ENCODE measurements at places on chromosomes 4 and X. TPM values are rescaled to one million over a fixed set of nuclear protein-coding genes. Genes with fewer than 3 reads are reported as not detected.

- no peak overlapping the region for H3K27ac ChIP-seq
- H3K36me3 ChIP-seq = no peaks in the 10 kb centered on the region
- H3K4me1 ChIP-seq = no peaks in the 10 kb centered on the region
- no peak overlapping the region for H3K4me3 ChIP-seq
Observed at GRCh38 chrX:110699109-110699508, 96.5 kb downstream of the CHRDL1 start.

DNA sequence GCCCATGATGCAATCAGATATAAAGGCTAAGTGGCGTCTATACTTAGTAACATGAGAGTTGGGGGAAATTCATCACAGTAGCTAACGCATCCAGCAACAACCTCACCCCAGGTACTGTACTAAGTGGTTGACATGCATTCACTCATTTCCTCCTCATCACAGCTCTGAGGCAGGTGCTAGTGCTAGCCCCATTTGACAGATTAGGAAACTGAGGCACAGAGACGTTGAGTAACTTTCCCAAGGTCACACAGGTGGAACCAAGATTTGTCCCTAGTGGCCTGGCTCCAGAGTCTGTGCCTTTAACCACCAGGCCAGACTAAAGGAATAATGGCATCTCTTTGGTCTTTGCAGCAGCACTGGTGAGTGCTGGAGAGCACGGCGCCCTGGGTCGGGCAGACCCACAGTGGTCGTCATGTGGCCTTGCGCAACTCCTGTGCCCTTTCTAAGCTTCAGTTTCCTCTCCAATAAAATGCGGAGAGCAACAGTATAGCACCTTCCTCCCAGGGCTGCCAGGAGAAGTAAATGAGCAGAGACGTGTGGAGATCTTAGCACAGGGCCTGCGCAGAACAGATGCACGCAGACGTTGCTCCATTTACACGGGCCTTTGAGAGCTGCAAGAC, 186.4 kb downstream of the BCOR start:
- DNase-seq = no peak
- H3K36me3 ChIP-seq = no peaks in the 10 kb centered on the region
- H3K4me3 ChIP-seq = no peak overlapping the region
- H3K27ac ChIP-seq = no peak overlapping the region
- H3K27me3 ChIP-seq = no peaks in the 10 kb centered on the region

DNA sequence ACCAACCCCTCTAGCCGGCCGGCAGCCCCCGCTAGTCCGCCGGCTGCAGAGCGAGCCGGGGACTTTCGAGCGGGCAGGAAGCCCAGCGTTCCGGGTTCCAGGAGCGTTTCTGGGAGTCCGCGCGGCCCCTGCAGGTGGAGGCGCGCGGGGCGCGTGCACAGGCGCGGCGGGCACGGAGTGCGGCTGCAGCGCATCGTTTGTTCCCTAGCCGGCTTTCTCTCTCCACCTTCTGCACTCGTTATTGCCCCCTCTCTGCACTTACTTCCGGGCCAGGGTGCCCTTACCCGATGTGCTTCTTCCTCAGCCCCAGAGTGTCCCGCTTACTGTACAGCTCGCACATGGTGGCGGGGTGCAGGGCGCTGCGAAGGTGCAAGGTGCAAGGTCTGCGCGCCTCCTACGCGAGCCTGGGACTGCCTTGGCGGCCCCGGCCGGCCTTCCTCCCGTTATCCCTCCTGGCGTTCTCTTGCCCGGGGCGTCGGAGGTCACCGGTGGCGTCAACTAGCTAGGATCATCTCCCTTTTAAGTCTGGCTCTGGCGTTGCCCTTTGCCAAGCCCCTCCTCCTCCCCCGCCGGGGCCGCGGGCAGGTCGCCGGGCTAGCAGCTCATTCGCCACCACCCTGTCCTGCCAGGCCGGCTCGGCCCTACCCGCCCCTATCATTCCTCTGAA, at the start of gene ETNPPL:
Gene ETNPPL (minus strand): TSS at position 495 of the 667 bp plus-strand sequence. CDS start 155 bp downstream, at position 340.
- H3K4me3 ChIP-seq = peak within 1 kb of the TSS; percentile 40
- H3K4me1 ChIP-seq = peaks cover 3% of the 10 kb centered on the region
- no peaks in the 10 kb centered on the region for H3K36me3 ChIP-seq
- peak; percentile 0 for DNase-seq
- H3K27ac ChIP-seq = no peak within 1 kb of the TSS
- peaks cover 15% of the 10 kb centered on the region for H3K27me3 ChIP-seq

- H3K4me3 ChIP-seq = peak overlapping the region; percentile 12
Observed at GRCh38 chr4:89640620-89641366, 196.2 kb downstream of the SNCA start.

DNA sequence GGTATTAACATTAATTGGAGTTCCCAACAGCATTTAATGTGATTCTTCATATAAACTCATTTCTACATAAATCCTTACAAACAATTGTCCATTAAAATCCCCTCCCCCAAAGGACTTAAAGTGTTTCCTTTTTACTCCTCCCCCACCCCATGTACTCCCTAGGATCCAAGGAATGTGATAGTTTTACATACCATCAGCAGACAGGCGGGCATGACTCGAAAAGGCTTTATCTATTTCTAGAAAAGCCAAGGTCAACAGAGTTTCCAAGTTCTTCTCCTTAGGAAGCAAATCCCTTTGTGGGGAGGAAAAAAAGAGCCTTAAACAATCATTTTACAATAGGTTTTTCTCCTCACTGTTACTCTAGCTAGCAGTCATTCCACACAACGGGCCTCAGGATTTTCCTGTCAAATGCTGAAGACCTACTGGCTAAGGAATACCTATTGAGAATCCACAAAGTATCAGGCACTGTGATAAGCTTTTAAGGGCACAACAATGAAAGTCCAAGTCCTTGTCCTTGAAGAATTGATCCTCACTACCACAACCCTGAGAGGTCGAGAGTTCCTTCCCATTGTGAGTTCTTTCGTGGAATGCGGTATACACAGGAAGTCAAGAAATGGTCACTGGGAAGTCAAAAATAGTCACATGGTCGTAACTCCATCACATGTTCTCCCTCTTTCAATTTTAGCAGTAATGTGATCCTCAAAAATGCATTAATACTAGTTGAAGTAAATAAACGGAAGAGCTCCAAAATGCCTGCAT, 7.2 kb downstream of the PPM1K start:
- no peaks in the 10 kb centered on the region for H3K36me3 ChIP-seq
- H3K4me3 ChIP-seq = no peak overlapping the region
- no peaks in the 10 kb centered on the region for H3K27me3 ChIP-seq
- no peak for DNase-seq

DNA sequence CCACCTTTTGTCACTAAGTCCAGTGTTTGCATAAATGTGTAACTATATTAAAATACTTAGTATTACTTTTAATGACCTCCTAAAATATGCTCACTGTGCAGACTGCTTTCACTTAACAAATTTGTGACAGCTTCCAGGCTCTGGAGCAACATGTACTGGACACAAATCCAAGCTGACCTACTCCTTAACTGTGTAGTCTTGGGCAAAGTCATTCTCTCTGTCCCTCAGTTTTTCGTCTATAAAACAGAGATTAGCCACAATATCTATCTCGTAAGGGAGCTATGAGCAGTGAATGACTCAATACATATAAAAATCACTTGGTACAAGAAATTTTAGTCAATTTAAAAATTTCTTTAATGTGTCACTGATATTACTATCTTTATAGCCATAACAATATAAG, 20.4 kb upstream of the RAB40A start:
- DNase-seq = no peak
- H3K4me1 ChIP-seq = no peaks in the 10 kb centered on the region
- H3K27ac ChIP-seq = no peak overlapping the region
- H3K27me3 ChIP-seq = no peaks in the 10 kb centered on the region
- no peak overlapping the region for H3K4me3 ChIP-seq
- H3K36me3 ChIP-seq = no peaks in the 10 kb centered on the region

DNA sequence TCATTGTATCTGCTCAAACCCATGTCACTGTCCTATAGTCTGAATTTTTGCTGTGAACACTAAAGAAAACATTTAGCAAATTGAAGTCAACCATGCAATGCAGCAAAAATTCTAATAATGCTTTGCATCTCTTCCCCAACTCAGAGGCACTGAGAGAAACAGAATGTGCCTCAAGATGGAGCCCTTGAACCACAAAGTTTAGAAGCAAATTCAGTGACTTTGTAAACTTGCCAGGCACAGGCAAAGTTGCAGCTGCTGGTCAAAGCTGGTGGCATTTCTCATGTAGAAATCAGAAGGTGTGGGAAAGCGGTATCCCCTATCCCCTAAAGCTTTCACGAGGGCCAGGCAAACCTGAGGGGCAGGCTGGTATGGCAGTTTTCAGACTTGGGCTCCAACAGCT, 121.7 kb upstream of the DIPK2B start:
- H3K36me3 ChIP-seq = no peaks in the 10 kb centered on the region
- H3K4me1 ChIP-seq = peaks cover 4% of the 10 kb centered on the region
- peak overlapping the region; percentile 37 for H3K27ac ChIP-seq
- no peaks in the 10 kb centered on the region for H3K27me3 ChIP-seq
- H3K4me3 ChIP-seq = no peak overlapping the region
- DNase-seq = peak; percentile 87

DNA sequence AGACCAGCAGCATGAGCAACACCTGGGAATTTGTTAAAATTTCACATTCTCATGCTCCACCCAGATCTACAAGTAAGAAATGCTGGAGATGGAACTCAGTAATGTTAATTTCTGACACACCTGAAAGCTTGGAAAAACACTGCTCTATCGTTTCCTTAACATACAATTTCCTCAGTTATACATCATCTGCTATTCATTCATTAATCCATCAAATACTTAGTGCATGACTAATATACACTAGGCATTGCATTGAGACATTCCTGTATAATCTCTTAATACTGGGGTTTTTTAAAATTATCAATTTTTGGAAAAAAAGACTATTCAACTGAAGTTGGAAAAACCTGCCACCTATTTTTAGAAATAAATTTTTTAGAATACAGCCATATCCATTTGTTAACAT, 106.1 kb downstream of the CHM start:
- no peaks in the 10 kb centered on the region for H3K4me1 ChIP-seq
- no peaks in the 10 kb centered on the region for H3K36me3 ChIP-seq
- no peaks in the 10 kb centered on the region for H3K27me3 ChIP-seq
- no peak overlapping the region for H3K27ac ChIP-seq
- DNase-seq = no peak

- no peaks in the 10 kb centered on the region for H3K4me1 ChIP-seq
- H3K36me3 ChIP-seq = no peaks in the 10 kb centered on the region
- peak; percentile 81 for DNase-seq
Observed at GRCh38 chrX:20461576-20461975, 194.9 kb upstream of the RPS6KA3 start.

DNA sequence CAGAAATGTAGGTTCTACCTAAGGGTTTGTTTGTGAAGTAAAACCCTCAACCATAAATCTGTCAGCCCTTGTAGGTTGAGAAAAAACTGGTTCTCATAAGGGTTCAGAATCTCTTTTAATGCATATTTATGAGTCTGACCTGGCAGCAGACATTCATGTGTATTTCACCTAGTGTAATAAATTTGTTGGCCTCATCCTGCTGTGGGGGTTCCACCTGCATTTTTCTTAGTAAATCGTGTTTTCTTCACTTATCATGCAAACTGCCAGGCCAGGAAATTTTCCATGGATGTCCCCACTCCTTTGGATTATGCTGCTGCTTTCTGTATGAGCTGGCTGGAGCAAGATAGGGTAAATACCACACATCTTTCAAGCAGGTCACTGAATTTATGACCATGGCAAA, 42.4 kb downstream of the KLHL13 start:
- H3K4me1 ChIP-seq = no peaks in the 10 kb centered on the region
- H3K36me3 ChIP-seq = no peaks in the 10 kb centered on the region
- H3K4me3 ChIP-seq = no peak overlapping the region
- no peak overlapping the region for H3K27ac ChIP-seq
- H3K27me3 ChIP-seq = no peaks in the 10 kb centered on the region
- DNase-seq = no peak

DNA sequence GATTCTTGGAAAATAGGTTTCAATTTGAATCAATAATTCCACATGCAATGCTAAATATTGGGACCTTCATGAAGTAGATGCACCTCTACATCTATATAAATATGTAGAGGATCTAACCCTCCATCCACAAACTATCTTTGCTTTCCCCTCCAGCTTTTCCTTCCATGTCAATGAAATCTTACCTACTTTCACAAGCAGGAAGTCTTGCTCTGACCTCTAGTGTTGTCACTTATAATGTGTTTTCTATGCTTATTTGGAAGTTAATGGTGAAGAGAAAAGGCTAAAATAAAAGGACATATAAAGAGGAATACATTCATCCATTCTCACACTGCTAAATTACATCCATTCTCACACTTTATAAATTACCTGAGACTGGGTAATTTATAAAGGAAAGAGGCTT, 472.7 kb upstream of the DIAPH2 start:
- no peaks in the 10 kb centered on the region for H3K27me3 ChIP-seq
- H3K4me1 ChIP-seq = no peaks in the 10 kb centered on the region
- no peaks in the 10 kb centered on the region for H3K36me3 ChIP-seq
- H3K4me3 ChIP-seq = no peak overlapping the region
- H3K27ac ChIP-seq = no peak overlapping the region

DNA sequence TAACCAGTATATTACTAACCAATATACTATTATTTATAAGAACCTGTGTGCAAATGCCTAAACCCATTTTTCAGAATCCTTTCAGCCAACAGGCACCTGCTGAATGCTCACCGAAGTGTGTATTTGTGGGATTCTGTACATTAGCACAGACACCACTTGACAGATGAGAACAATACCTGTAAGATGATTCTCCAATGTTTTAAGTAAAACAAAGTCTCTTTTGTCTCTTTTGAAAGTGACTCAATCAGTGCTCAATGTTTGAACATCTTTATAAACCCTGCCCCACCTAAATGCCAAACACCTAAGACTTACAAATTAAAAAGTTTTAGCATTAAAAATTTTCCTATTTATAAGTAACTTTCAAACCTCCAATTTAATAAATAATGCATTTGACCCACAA, 763 bp downstream of the ASB9 start:
- H3K4me3 ChIP-seq = no peak overlapping the region
- no peaks in the 10 kb centered on the region for H3K4me1 ChIP-seq
- DNase-seq = no peak
- no peaks in the 10 kb centered on the region for H3K36me3 ChIP-seq
- H3K27me3 ChIP-seq = no peaks in the 10 kb centered on the region
- no peak overlapping the region for H3K27ac ChIP-seq

- H3K4me3 ChIP-seq = no peak overlapping the region
- H3K36me3 ChIP-seq = no peaks in the 10 kb centered on the region
- DNase-seq = no peak
Observed at GRCh38 chr4:27595571-27596360, 735.1 kb downstream of the STIM2 start.

GRCh38 chr4:101050088-101050836, 297.1 kb downstream of the PPP3CA start:
- DNase-seq = no peak
- no peaks in the 10 kb centered on the region for H3K27me3 ChIP-seq

Gene ADH1B
- 364 TPM for total RNA-seq

Gene MAGEB6B
- not detected for total RNA-seq

Gene ARHGAP36
- total RNA-seq = not detected

Gene PABPC1L2B
- total RNA-seq = not detected

Gene DMRTC1
- not detected for total RNA-seq

Gene MAGEA11
- total RNA-seq = not detected

All from fibroblast of lung (primary cell).